ENCODE measurements at places on chromosomes 6 and 20.

DNA sequence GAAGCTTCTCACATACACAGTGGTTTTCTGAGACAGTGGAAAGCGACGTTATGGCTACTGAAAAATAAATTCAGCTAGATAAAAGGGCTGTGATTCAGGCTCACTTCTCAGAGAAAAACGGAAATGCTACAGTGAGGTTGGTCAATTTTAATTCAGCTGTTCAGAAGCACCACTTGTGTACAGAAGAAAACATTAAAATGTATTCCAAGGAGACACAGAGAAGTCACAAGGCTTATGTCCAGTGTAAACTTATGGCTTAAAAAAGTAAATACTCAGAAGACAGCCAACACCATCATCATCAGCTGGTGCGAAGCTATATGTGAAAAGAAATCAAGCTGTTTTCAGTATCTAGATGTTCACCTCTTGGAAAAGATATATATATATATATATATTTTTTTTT lies 68.6 kb downstream of the ABHD12 start:
- DNase-seq, result no peak

DNA sequence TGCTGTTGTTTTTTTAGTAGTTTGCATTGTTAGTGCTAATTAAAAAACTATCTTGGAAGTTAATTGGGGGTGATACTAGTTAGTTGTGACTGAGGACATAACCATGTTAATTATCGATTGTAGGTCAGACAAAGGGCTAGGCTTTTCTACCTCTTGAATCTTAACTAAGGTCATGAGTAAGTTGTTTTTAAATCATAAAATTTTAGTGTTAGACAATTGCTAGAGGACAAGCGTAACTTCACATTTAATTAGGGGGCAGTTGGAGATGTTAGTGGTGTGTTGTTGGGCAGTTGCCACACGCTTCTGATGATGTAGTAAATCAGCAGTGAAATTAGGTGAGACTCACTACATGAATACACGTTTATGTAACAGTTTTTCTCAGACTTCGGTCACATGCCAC lies 619.1 kb upstream of the FLRT3 start:
- DNase-seq, result no peak

DNA sequence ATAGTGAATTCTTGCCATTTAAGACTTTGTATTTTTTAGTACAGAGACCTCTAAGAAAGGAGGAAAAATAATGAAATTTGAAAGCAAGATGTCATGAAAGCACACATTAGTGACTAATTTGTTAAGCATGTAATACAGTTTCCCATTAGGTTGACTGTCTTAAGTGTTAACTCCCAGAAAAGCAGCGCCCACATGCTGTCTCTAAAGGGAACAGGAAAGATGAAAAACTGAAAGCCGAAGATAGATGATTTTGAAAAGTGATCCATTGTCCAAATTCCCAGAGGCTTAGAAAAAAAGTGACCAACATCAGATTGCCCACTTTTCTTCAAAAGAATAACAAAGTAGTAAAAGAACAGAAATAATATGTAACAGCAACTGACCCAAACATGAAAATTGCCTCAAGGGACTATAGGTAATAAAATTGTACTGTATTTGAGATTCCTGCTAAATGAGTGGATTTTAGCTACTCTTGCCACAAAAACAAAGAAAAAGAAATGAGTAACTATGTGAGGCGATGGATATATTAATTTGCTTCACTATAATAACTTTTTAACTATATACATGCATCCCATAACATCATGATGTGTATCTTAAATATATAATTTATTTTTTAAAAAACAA lies 83.2 kb upstream of the OGFRL1 start:
- DNase-seq, result no peak

- no peak for DNase-seq
These were observed 44.0 kb upstream of the DDR1 start for GRCh38 chr6:30840084-30840934.

GRCh38 chr20:47809161-47809960 lies 24.1 kb upstream of the SULF2 start:
- no peak for DNase-seq

GRCh38 chr6:12480379-12480778 lies 190.2 kb downstream of the EDN1 start:
- DNase-seq, result no peak

- no peak for DNase-seq
These were observed 22.0 kb downstream of the RANBP9 start for GRCh38 chr6:13689511-13690256.

DNA sequence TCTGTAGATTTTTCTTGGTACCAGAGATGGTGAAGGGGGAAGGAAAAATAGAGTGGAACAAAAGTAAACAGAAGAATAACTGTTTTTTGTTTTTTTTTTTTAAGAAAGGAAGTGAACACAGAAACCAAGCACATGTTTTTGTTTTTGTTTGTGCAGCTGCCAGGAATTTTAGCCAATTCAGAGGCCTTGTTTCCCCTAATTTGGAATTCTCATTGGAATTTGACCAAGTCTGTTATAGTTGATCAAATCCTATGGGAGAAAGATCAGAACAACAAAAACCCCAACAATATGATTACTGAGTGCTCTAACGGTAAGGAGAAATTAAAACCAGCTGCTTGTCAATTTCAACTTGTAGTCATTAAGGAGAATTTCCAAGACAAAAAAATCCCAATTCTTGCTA lies 18.2 kb upstream of the IL22RA2 start:
- DNase-seq, result no peak

- peak; percentile 52 for DNase-seq
These were observed 31.1 kb downstream of the SERPINB6 start for GRCh38 chr6:2940010-2940850.

GRCh38 chr6:3381233-3381921 lies 75.5 kb downstream of the SLC22A23 start:
- no peak for DNase-seq

- peak; percentile 78 for DNase-seq
These were observed 113.5 kb upstream of the BTN3A2 start for GRCh38 chr6:26251354-26252076.

DNA sequence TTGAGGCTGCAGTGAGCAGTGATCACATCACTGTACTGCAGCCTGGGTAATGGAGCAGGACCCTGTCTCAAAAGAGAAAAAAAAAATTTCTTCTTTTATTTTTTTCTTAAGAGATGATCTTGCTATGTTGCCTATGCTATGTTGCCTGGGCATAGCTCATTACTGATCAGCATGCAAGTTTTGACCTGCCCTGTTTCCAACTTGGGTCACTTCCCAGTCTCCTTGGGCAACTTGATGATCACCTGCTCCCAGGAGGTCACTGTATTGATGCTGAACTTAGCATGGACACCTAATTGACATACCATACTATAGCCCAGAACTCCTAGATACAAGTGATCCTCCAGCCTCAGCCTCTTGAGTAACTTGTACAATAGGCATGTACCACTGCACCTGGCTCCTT lies 30.7 kb upstream of the NANP start:
- DNase-seq, result no peak

DNA sequence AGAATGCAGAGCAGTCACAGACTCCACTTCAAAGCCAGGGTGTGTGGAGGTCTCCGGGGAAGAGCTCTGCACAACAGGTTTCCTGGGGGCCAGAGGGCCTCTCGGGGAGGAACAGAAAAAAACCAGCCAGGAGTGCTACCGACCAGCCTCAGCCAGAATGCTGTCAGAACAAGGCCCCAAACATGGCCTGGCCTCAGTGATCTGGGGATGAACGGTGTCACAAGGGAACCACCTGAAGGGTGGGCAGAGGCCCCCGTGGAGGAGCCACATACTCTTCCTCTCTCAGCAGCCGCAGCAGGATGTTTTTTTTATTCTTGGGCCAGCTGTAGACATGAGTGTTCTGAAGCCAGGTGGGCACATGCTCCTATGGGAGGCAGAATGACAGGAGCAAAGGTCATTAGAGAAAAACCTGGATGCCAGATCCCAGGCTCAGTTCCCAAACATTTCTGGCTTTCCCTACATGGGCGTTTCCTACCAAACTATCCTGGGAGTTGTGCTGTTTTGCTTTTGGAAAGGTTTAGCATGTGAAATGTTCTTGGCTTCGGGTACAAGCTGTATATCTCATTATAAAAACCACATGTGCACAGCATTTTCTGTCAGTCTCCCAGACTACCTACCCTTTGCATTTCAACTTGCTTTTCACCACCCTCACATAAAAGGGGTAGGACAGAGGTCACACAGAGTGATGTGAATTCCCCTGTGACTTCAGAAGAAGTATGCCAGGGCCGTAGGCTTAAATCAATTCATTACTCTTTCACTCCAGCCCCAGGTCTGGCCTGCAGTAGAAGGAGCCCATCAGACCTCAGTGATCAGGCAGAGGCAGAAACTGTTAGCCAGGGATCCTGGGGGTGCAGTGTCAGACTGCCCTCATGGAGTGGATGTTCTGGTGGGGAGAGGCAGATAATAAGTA lies 46.2 kb downstream of the TRAF3IP2 start:
- DNase-seq, result no peak

DNA sequence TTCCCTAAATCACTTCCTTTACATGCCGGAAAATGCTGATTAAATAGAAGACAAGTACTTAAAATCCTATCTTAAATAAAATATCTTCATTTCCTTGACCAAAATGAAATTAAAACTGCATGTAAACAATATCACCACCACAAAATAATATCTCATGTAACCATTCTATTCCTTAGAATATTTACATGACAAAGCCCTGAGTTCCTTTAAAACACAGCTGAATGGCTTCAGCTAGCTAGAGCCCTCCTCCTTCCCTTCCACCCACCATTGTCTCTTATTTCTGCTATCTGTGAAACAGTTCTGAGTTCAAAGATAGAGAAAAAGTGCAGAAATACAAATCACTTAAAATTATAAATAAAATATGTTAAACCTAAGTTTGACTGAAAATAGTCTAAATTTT lies 103.1 kb downstream of the HIVEP2 start:
- no peak for DNase-seq

GRCh38 chr6:4018924-4019236 lies 60.1 kb downstream of the FAM217A start:
- DNase-seq, result no peak

- DNase-seq, result no peak
These were observed 360.7 kb downstream of the NKAIN2 start for GRCh38 chr6:124164343-124164742.

- no peak for DNase-seq
These were observed 47.9 kb upstream of the EPB41L1 start for GRCh38 chr20:36106606-36107005.

DNA sequence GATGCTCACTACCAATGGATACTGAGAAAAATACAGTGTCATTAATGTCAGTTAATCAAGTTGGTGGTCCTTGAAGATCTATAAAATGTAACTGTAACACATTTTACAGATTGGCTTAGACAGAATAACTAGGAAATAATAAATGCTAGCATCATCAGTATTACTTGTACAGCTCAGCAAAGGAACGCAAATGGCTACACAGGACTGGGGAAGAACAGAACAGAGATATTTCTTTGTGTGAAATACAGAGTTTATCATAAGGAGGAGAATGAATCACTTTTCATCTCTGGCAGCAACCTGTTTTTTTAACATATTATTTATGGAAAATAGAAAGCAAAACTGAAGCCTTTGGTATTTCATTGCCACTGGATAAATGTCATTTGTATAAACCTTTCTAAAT lies 8.2 kb upstream of the QKI start:
- DNase-seq, result no peak

DNA sequence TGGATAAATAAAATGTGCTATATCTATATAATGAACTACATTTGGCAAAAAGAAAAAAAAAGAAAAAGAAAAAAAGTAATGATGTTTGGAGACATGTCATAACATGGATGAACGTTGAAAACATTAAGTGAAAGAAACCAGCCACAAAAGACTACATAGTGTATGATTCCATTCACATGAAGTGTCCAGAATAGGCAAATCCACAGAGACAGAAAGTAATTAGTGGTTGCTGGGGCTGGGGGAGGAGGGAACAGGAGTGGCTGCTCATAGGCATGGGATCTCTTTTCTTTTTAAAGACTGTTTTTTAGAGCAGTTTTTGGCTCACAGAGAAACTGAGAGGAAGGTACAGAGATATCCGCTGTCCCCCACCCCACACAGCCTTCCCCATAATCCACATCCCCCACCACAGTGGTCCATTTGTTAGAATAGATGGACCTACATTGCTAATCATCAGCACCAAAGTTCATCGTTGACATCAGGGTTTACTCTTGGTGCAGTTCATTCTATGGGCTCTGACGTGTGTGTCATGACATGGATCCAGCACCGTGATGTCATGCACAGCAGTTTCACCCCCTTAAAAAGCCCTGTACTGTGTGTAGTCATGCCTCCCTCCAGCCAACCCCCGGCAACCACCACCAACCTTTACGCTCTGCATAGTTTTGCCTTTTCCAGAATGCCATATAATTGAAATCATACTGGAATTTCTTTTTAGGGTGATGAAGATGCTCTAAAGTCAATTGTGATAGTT lies 240.9 kb upstream of the RREB1 start:
- no peak for DNase-seq

- no peak for DNase-seq
These were observed 16.7 kb upstream of the PRDM1 start for GRCh38 chr6:106069478-106069877.

DNA sequence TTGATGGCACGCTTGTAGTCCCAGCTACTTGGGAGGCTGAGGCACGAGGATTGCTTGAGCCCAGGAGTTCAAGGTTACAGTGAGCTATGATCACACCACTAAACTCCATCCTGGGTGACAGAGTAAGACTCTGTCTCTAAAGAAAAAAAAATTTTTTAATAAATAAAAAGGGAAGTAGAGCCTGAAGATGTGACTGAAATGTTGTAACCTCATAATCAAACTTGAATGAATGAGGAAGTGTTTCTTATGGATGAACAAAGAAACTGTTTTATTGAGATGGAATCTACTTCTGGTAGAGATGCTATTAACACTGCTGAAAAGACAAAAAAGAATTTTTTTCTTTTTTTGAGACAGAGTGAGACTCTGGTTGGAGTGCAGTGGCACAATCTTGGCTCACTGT lies 6.7 kb downstream of the MAK start:
- DNase-seq, result no peak

DNA sequence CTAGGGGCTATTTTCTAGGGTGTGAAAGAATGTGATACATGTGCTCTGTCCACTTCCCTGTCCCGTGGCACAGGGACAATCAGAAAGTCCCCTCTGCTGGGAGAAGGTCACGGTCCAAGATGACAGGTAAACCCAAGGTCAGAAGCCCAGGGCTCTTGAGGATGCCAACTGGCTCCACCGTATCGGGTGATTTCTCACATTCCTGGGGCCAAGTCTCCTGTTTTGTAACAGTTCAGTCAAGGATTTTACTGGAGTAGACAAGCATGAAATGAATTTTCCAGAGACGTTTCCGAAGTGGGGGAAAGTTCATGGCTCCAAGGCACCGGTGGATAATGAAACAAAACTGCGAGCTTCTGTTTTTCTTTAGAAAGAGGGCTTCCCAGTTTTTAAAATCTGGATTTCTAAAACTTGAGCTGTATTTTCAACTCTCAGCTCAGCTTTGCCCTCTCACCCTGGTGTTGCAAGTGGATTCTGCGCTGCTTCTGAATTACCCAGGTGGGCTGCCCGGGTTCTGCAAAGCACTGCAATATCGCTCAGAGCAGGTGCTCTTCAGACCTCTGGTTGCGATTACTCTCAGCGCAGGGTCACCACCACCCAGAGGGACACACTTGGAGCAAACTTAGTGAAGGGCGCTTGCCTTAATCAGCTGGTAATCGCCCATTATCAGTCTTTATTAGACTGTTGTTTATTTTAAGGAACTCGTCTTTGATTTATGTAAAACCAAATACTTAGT lies 64.4 kb upstream of the TMEM170B start:
- DNase-seq, result no peak

All from CD8-positive, alpha-beta T cell (primary cell).